Astrocyte of the hippocampus (primary cell): ENCODE measurements at places on chromosomes 2 and 18.

- DNase-seq: no peak
Measured at GRCh38 chr2:118833716-118834439, 13.6 kb downstream of the EN1 start.

- no peak for DNase-seq
Measured at GRCh38 chr2:237244178-237244577, 158.5 kb downstream of the COPS8 start.

GRCh38 chr2:54586062-54586461, 129.9 kb downstream of the SPTBN1 start:
- peak; percentile 66 for DNase-seq

DNA sequence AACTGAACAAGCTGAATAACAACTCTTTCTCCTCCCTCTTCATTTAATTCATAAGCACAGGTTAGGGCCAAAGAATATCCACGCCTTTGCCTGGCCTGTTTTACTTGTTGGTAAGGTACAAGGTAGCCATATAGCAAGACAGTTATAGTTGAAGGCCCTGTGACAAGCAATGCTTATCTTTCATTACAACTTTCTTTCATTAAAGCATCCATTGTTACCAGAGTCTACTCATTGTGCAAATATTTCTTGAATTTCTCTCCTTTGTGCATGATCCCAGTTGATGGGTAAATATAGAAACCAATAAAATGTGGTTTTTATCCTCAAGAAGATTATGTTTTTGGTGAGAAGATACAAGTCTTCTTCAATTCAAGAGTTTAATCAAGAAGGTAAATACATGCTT, 140.2 kb downstream of the UBE2E3 start:
- peak; percentile 16 for DNase-seq

DNA sequence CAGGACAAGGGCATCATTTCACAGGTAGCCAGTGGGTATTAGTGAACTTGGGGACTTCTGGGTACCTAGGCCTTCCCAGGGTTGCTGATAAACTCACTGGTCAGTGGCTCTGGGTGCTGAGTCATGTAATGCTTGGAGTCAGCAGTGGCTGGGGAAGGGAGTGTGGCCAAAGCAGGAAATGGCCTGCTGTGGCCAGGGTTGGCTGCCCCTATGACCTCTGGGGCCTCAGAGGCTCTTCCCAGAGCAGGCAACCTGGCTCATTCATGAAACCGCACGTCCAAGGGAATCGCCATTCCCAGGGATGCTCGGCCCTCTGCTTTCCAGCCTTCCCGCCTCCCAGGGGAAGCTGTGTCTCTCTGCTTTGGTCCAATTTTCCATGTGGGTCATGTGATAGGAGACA, 294.9 kb downstream of the DYSF start:
- no peak for DNase-seq

DNA sequence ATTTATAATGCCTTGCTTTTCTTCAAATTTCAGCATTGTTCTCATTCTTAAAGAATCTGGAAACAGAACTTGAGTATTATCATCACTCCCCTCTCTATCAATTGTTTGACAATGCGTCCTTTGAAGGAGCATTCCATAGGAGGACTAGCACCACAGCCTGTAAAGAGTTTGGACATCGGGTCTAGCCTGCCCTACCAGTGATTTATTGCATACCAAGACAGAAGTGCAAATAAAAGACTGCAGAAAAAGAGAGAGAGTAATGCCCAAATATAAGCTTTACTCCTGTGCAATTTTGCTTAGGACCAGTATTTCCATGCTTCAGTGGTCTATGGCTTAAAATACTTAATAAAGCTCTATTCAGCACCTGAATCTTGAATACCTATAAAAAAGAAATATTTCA, 55.4 kb upstream of the MAP2 start:
- peak; percentile 53 for DNase-seq

DNA sequence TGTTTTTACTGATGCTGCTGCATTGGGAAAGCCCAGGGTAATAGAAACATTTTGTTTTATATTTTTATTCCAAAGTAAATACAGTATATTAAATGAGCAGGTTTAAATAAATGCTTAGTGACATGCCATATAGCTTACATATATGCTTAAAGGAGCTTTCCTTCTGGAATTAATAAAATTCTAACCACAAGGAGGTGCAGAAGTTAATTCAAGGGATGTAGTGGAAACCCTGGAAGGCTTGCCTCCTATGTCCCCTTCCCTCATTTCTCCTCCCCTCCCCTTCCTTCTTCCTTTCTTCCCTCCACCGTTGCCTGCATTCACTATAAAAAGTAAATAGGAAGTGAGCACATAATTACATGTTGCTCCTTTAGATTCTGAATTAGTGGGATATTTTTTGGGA, 96.3 kb downstream of the UBE2E3 start:
- no peak for DNase-seq

- DNase-seq: peak; percentile 12
Measured at GRCh38 chr2:151459358-151459757, 49.7 kb downstream of the RIF1 start.

DNA sequence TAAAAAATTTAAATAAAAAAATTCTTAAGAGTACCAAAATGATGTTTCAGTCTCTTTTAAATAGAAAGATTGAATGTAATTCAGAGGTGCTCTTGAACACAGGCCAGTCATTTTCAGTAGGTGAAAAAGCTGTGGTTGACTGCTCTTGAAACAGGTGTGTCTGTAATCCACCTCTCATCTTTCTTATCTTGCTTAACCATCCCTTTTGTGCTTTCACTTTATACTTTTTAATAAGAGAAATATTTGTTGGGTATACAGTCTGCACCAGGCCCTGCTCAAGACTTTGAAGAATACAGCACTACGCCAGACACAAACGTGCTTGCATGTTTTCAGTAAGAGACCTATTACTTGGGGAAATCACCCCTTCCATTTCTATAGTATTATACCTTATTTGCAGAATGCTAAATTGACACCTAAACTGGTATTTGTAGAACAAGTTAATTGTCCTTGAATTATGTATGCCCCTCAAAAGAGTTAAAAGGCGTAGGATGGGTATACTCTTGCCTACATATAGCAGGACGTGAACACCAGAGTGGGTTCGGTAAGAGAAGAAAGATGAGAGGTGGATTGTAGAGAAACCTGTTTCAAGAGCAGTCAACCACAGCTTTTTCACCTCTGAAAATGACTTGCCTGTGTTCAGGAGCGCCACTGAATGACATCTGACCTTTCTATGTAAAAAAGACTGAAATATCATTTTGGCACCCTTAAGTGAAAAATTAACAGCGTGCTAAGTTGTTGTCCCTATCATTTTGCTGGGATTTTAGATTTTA, 4.0 kb upstream of the RTN4 start:
- DNase-seq: no peak

DNA sequence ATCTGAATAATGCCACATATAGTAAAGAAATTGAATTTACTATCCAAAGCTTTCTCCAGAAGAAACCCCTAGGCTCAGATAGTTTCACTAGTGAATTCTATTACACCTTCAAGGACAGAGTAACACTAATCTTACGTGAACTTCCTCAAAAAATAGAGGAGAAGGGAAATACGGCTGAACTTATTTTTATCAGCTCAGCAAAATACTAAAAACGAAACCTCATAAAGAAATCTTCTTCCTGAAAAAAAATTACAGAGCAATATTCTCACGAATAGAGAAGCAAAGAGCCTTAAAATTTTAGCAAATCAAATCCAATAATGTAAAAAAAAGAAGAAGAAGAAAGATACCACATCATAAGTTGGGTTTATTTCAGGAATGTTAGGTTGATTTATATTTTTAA, 14.7 kb downstream of the CAPN13 start:
- DNase-seq: no peak

- DNase-seq: no peak
Measured at GRCh38 chr2:133293544-133294353, 274.5 kb downstream of the NCKAP5 start.

- DNase-seq: no peak
Measured at GRCh38 chr2:145197944-145198343, 678.0 kb upstream of the ZEB2 start.

- DNase-seq: no peak
Measured at GRCh38 chr18:1062588-1062987, 157.9 kb downstream of the ADCYAP1 start.

GRCh38 chr2:236607471-236608187, 38.0 kb downstream of the ACKR3 start:
- DNase-seq: peak; percentile 53

GRCh38 chr2:30221531-30221930, 9.8 kb upstream of the LBH start:
- no peak for DNase-seq

DNA sequence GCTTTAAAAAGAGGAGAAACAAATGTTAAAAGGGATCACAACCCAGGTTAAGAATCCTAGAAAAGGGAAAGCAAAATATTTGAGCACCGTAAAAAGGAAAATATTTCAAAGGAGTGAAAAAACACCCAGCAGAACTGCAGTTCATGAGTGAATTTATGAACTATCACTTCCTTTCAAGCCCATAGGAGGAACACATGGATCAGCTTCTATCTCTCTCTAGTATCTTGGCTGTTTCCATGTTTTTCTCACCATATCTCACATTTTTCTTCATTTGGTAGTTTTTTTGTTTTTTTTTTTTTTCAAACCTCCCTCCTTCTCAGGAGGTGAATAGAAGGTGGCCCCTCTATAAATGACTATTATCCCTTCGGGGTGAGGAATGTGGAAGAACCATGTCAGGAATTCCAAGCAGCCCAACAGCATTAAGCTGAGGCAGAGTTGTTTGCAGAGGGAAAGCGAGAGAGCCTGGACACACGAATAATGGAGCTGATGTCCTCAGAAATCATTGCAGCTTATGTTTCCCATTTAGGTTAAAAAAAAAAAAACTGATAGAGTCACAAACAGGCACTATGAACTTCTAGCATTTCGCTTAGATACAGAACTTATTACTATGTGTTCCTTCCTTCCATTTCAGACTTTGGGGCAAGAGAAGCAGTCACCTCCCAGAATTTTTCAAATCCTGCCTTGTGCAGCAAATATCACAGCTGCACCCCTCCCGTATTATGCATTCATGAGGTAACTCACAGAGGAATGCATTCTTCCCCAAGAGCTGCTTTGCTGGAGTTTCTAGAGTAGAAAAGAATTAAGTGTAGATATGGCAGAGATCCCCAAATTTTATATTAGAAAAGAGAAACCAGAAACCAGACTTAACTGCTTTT, 315.6 kb downstream of the IRS1 start:
- peak; percentile 80 for DNase-seq
